ENCODE measurements at places on chromosomes 6 and 20.

DNA sequence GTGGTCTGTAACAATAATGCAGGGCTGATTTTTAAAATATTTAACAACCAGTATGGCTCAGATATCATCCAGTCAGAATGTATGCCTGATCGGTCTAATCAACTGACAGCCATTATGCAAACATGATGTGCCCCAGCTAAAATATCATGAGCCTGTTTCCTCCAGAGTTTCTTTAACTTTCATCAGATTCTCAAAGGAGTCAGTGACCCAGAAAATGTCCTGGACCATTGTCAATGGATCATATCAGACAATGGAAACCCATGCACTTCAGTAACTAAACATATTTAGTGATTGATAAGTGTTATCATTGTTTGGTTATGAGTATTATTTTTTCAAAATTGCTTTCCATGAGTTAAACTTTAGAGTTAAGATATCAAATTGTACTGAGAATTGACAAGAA is 173.5 kb downstream of the LMBRD1 start:
- no peak for DNase-seq

GRCh38 chr6:34095741-34096140 is 50.1 kb downstream of the GRM4 start:
- DNase-seq = no peak

- no peak for DNase-seq
Measured at GRCh38 chr6:83860782-83861495, 1.4 kb downstream of the CYB5R4 start.

DNA sequence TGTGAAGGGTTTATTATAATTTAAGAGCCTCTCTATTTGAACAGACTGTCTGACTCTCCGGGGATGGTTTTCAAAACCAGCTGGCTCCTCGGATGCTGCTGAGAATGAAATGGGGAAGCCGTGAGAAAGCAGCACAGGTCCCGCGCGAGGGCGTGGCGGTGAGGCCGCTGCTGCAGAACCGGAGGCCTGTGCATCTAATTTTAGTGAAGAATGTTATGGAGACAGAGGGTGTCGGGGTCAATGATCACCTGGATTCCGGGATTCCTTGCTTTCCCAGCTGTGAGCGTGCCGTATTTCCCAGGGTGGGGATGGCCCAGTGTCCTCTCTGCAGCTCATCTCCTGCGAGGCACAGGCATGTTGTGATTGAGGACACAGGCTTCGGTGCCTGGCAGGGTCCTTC is 348.0 kb downstream of the CDH4 start:
- no peak for DNase-seq

Data from stimulated activated CD4-positive, alpha-beta T cell treated with anti-CD3 and anti-CD28 coated beads, Interleukin-1b, Interleukin-23, amount 100 ng/mL, for 24 hours (primary cell).